HS-5 (cell line): ENCODE measurements at places on chromosomes 3 and 15.

DNA sequence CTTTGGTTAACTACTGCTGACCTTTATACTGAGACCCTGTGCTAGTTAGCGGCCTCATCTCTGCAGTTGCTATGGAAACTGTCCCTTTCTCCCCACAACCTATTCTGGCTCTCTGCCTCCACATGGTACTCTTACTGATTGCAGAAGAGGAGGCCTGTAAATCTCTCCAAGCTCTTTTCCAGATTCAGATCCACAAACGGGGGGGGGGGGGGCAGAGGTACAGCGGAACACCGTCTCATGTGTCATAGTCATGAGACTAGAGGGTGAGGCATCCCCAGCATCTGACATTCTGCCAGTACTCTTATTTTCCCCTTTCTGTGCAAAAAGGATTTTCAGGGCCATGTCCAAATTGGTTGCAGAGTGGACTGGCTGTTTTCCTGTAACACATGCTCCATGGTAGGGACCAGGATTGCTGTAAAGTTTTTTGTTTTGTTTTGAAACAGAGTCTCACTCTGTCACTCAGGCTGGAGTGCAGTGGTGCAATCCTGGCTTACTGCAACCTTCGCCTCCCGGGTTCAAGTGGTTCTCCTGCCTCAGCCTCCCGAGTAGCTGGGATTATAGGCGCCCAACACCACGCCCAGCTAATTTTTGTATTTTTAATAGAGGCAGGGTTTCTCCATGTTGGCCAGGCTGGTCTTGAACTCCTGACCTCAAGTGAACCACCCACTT lies 8.3 kb upstream of the MAP1A start:
- DNase-seq, result no peak

DNA sequence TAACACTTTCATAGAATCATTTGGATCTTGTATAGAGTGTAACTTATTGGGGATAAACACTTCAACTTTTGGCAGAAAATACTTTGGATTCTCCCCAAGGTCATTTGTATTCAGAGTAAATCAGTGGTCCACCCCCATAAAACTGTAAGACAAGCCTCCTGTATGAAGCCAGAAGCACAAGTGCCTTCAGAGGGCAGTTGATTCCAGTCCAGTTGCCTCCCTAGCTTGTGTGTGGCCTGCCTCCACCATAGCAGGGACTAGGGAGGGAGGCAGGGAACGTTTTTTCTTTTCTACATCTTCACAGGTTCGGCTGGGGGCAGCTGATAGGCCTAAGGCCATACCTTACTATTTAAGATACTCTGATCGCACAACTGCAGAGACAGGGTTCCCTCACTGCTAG lies 11.6 kb downstream of the GORASP1 start:
- no peak for DNase-seq

DNA sequence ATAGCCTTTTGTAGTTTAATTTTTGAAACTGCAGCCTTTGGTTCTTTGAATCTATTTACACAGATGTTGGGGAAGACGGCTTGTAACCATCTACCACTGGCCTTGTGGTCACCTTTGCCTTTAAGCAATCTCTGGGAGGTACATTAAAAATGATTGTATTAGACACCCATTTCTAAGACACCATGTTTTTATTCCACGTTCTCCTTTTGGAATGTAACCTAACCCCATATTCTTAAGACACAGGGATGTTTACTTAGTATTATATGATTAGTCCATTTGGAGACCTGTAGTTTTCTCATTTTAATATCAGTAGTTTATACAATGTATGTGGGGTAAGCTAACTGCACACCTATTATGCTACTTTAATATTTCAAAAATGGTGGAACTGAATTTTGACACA lies 175.1 kb upstream of the PLSCR5 start:
- no peak for DNase-seq

GRCh38 chr15:89123181-89123525 lies 34.9 kb downstream of the ABHD2 start:
- peak; percentile 48 for DNase-seq

- DNase-seq, result no peak
These were observed 49.8 kb downstream of the ADAMTS17 start for GRCh38 chr15:100292010-100292409.

DNA sequence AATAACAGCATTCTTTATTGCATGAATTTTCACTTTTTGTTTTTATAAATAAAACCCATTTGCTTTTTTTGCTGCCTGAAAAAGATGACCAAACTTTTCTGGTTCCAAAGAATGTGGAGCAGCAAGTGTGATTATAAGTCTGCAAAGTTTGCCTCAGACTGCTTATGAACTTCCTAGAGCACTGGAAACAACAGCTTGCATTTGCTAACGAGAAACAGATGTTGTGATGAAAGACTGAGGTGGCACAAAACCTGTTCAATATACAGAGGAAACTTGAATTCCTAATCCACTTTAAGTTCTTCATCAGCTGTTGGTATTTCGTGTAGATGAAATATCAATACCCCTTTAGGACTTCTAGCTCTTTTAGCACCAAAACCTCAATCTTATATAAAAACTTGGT lies 9.3 kb downstream of the ZPLD1 start:
- DNase-seq, result peak; percentile 33

DNA sequence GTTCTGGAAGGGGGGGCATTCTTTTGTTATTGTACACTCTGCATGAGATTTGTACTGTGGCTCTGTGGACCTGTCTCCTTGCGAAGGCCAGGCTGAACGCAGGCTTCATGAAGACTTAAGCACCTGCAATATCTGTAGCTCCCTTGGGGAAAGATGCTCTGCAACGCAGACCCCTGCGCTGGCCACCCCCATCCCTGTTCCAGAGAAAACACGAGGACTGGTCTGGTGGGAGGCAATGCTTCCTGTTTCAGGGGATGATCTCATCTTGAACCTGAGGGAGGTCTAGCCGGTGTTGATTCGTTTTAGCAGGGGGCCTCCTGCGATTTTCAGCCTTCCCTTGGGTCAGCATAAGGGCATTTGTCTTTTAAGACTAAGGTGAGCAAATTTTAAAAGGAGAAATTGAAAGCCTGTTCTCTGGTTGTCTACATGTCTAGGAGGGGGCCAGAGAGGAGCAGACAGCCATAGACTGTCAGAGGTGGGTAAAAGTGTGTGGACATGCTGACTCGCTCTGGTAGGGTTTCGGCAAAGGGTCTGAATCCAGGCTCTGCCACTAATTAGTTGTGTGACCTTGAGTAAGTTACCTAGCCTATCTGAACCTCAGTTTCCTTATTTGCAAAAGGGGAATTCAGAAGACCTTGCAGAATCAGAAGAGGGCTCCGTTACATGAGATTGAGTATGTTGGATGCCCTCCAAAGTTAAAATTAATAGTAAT lies 80.9 kb upstream of the RASGRF1 start:
- DNase-seq, result no peak

- peak; percentile 86 for DNase-seq
These were observed 26.3 kb downstream of the DZIP1L start for GRCh38 chr3:138089091-138089490.
